ENCODE measurements at places on chromosomes 2 and 18.

DNA sequence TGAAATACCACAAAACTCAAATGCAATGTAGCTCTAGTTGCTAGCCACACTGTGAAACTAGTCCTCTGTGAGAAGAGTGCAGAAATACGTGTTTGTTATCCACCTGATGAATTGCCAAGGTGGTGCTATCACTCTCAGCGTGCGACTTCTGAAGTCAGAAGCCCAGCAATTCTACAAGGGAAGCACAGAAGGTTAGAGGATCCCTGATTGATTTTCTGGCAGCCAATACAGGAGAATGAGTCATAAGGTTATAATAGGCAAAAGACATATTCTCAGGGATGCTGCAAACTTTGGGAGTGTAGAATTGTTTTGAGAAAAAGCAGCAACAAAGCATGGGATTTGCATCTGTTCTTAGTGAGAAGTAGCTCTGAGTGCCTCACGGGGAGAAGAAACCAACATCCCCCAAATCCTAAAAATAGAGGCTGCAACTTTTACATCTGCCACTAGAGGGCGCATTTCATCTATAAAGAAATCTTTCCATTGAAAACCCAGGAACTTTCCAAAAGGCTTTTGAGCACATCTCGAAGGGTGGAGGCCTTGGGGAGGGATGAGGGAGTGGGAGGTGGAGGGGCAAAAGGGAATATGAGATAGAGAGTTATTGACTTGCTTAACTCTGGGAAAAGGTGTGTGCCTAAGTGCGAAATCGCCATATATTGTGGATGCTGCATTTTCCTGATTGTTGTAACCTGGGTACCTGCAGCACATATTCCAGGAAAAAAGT lies 78.0 kb downstream of the TMEM182 start:
- DNase-seq: peak; percentile 36

- no peak for DNase-seq
These were observed 199.4 kb upstream of the CDH20 start for GRCh38 chr18:61133783-61134182.

GRCh38 chr2:189659734-189660133 lies 1.5 kb upstream of the ASNSD1 start:
- no peak for DNase-seq

DNA sequence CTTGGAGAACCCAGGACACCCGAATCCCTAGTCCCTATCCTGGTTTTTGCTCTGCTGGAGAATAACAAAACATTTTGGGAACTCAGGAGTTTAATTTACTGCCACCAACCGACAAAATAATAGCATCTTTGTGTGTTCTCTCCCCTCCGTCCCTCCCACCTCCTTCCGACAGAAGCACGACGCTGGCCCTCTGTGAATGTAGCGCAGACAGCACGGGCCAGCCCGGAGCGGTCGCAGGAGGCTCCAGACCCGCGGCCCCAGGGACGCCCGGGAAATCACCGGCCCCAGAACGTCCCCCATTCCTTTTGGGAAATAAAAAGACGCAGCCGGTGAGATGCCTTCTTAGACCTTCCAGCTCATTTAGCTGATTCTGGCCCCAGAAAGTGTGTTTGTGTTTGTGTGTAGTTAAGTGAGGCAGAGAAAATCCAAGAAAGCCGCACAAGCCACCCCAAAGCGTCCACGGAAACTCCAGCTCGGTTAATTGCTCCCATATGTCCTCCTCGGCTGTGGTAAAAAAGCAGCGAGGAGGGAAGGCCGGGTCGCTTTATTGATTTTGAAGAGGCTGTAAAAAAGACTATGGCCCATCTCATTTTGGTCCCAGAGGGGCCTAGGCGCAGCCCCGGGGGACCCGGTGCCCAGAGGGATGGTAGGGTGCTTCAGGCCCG lies 577 bp upstream of the TANC1 start:
- peak; percentile 45 for DNase-seq

GRCh38 chr2:64477979-64478378 lies 24.0 kb downstream of the LGALSL start:
- no peak for DNase-seq

- DNase-seq: no peak
These were observed 126.9 kb downstream of the NFATC1 start for GRCh38 chr18:79522451-79523205.

DNA sequence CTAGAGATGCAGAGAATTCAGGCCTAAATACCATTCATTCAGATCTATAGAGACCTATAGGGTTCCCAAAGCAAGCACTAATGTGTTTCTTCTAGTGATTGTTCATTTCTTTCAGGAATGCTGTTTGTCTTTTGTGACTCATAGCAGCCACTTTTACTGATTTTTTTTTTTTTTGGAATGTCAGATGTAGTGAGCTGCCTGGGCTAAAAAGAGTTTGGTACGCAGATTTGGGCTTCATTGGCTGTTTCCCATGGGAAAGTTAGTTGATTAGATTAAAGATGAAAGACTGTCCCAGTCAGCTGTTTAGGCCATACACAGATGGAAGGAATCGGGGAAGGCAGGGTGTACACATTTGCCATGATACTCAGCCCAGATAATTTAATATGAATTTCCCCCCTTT lies 87.6 kb downstream of the CDC42EP3 start:
- no peak for DNase-seq

DNA sequence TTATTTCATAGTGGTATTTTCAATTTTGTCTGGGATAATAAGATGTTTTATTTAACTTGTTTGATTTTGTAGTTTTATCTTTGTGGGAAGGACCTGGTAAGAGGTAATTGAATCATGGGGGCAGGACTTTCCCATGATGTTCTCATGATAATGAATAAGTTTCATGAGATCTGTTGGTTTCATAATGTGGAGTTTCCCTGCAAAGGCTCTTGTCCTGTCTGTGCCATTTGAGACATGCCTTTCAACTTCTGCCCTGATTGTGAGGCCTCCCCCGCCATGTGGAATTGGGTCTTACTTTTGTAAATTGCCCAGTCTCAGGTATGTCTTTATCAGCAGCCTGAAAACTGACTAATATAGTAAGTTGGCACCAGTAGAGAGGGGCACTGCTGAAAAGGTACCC lies 77.8 kb upstream of the ARHGAP15 start:
- no peak for DNase-seq

DNA sequence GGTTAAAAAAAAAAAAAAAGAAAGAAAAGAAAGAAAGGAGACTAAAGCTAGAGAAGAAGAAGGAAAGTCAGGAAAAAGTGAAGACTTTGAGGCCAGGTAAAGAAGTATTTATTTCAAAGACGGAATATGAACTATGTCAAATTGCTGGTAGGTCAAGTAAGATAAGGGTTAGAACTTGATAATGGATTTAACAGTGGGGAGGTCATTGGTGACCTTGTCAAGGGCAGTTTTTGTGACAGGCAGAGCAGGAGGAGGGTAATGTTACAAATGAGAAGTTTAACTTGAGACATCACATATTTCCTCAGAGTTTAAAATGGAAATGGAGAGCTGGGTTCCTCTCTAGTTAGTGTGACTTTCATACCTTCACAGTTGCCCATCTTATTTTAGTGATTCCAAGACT lies 9.5 kb downstream of the WDR7 start:
- DNase-seq: no peak

- DNase-seq: peak; percentile 45
These were observed 664 bp downstream of the CAMKMT start for GRCh38 chr2:44362207-44363015.

GRCh38 chr2:11073251-11073650 lies 82.0 kb upstream of the SLC66A3 start:
- peak; percentile 72 for DNase-seq

- no peak for DNase-seq
These were observed 3.4 kb upstream of the CCDC88A start for GRCh38 chr2:55422876-55423665.

- no peak for DNase-seq
These were observed 93.5 kb downstream of the ZNF516 start for GRCh38 chr18:76401498-76401897.

DNA sequence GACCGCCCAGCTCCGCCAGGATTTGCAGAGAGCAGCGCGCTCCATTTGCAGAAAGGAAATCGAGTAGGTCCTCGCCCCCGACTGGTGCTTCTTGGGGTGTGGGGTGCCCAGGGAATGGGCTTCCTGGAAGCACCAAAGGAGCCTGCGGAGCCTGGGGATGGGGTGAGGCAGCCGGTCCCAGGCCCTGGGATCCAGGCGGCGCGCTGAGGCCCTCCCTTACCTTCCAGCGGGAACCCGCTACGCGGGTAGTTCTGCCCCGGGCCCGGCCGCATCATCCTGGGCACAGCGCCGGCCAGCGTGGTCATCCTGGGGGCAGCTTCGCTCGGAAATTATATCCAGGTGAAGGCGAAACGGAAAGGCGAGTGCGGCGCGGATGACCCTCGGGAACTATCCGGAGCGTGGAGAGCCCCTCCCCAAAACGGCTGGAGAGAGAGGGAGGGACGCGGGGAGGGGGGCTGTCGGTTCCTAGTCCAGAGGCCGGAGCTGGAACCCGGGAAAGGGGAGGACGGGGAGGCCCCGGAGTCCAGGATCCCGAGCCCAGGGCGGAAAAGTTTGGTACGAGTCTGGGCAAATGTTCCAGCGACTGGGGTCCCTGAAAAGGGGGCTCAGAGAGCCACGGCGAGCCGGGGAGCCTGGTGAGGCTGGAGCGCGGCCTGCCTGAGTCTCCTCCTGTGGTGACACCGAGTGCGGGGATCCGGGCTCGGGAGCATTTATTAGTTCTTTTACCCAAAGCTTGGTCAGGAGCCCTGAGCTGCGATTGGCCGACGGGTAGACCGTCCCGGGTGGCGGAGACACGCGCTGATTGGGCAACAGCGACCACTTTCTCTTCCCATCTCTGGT lies at the start of gene PAX3:
TSS of gene PAX3 (minus strand) at position 688 of the 840 bp plus-strand sequence. CDS start at position 305, 383 bp downstream.
- DNase-seq: peak; percentile 86

GRCh38 chr2:58702302-58702885 lies 461.3 kb upstream of the FANCL start:
- DNase-seq: no peak

GRCh38 chr2:68726608-68727367 lies 7.8 kb upstream of the ARHGAP25 start:
- no peak for DNase-seq

DNA sequence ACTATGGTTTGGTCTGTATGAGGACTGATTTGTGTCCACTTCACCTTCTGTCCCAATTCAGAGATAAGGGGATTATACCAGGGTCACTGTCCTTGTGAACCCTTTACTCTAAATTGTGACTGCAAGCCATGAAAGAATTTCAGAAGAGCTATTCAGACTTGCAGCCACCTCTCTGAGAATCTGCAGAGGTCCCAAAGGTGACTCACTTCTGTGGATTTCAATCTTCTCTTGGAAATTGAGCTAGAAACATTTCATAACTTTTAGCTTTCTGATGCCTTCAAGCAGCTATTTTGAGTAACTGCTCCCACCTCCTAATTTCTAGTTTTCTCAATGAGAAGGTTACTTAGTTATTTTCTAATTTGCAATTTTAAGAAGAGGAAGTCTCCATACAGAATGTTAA lies 1242.4 kb upstream of the ACVR2A start:
- no peak for DNase-seq

DNA sequence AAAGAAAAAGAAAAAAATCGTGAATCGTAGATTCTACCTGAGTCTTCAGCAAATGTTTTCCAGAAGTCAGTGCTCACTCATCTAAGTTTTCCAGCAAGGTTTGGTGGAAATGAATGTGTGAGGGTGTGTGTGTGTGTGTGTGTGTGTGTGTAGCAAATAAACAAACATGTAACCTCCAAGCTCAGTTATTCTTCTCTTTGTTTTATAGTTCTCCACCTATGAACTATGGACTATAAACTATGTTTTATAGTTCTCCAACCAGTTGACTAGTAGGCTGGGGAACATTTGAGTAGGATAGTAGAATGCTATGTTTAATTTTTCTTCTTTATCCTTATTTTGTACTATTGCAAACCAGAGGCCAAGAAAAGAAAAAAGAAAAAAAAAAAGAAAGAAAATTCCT lies 44.6 kb upstream of the SERPINE2 start:
- DNase-seq: no peak

DNA sequence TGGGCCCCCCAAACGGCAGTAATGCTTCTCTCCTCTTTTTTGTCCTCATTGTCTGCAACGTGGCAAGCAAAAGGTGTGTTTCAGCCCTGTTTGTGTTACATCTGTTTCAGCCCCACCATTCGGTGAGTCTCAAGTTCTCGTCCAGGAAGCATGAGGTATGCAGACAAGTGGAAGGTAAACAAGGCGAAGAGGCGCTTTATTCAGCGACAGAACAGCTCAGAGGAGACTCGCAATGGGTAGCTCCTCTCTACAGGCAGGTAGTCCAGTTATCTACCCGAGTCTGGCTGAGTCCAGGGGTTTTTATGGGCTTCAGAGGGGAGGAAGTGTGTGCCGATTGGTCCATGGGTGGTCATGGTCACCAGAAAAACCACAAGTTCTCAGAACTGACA lies 733.4 kb upstream of the CDH7 start:
- DNase-seq: no peak

- DNase-seq: no peak
These were observed 107.5 kb upstream of the FSHR start for GRCh38 chr2:49261781-49262180.

GRCh38 chr2:205613970-205614559 lies 68.2 kb upstream of the NRP2 start:
- no peak for DNase-seq

DNA sequence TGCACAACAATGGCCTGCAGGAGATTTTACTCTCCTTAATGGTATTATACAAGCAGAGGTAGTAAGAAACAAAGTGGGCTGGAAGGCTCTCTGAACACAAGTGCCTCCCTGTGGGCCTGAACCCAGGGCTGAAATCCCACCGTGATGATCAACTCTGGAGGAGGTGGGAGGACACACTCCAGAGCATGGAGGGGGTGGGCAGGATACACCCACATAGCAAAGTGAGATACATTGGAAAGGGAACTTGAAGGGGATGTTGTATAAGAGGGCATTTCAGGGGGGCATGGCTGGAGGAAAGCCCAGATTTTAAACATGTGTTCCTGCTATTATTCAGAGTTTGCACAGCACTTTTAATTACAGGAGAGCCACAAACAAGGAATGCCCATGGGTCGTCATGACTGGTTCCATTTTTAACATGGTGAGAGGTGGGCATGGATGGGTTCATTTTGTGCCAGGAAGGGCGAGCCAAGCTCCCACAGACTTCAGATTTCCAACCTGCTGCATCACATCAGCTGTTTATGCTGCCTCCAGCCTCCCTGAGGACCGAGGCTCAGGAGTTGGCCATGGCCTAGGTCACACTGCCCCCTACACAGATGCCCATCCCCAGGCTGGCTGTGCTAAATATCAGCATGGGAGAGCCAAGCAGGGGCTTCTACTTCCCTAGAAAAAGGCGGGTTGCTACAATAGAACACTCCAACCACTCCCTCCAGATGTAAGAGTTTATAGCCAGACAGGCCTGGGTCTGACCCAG lies 416.2 kb upstream of the ID2 start:
- no peak for DNase-seq

- DNase-seq: no peak
These were observed 38.3 kb downstream of the ZEB2 start for GRCh38 chr2:144481666-144482065.

DNA sequence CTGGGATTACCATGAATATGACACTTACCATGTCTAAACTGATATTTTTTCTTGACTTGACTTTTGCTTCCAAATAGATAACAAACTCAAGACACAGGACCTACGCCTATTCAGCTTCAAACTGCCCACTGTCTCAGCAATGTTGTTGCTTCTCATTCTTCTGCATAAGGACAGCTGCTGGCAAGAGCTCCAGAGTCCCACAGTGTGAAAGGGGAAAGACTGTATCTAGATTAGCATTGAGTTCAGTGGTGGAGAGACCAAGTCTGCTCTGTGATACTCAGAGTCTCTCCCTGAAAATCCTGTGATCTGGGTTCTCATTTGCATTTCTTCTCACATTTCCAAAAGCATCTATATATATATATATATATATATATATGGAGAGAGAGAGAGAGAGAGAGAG lies 247.9 kb upstream of the NT5C1B start:
- no peak for DNase-seq

GRCh38 chr2:16199882-16200553 lies 259.7 kb downstream of the MYCN start:
- no peak for DNase-seq
